ENCODE measurements at places on chromosomes 6 and 20.

DNA sequence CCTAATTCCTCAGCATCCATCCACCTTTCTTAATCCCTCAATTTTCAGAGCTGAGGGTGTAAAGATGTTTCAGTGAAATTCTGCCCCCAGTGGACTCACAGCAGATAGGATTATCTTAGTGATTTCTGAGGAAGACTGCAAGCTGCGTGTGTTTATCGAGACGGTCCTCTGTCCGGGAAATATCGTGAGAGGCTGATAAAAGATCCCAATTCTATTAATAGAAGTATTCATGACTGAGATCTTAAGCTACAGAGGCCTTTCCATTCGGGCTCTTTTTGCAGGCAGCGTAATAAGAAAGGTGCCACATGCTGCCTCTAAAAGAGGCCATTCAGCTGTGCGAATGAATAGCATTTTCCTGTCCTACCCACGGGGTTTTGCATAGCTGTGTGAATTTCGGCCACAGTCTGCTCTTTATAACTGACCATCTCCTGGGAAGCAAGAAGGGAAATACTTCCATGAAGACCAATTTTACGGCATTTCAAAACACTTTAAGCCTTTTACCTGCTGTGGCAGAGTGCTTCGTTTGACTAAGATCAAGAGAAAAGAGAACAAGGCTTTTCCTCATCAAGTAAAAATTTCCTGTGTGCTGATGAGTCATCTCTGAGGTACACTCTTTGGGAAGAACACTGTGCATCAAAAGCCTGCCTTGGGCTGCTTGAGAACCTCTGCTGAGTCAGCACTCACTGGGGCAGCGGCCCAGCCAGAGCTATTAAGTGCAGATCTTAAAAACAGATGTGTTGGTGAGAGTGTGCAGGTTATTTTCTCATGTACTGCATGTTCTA is 208.8 kb downstream of the ARHGAP18 start:
- peak; percentile 13 for DNase-seq

DNA sequence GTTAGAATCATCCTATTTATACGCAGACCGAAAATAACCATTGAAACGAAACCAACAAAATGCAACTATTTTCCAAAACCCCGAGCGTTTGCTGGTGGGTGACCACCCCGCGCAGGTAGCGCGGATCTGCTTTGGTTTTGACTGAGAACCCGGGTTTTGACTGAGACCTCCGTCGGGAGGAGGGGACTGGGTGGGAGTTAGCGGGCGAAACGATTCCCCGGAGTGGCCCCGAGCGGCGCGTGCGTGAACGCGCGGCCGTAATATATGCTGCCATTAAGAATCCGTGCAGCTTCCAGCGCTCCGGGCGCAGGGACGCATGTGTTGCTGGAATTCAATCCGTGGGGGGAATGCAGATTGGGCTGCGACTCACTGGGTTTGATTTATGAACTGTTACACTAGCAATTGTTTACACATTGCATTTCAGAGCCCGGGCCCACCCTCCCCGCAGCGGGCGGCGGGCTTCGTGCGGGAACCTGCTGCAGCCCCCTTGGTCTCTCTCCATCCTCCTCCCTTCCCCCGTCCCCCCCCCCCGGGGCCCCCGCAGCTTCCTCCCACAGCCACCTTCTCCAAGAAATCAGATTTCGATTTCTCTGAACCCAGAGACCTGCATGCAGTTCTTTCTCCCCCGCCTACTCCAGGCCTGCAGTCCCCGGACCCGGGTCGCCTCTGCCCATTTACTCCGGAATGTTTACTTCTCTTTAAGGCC is 9.9 kb downstream of the NRN1 start:
- no peak for DNase-seq

DNA sequence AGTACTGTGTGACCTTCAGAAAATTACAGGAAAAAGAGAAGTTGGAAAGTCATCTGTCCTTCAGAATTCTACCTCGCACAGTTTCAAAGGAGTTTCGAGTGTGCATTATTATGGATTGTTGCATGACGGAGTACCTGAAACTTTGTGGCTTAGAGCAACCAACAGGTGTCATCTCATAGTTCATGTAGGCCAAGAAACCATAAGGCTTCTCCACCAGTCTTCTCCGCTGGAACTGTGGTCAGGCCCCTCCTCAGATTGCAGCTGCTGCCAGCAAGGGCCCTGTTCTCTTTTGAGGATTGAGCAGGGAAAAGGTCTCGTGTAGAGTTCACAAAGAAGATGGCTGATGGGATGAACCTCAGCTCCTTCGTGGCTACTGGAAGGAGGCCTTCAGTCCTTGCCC is 151.2 kb upstream of the THBS2 start:
- DNase-seq = no peak

- no peak for DNase-seq
Observed at GRCh38 chr6:130982941-130983456, 80.0 kb downstream of the EPB41L2 start.

GRCh38 chr20:49624317-49624716 is 56.4 kb upstream of the PTGIS start:
- DNase-seq = no peak

DNA sequence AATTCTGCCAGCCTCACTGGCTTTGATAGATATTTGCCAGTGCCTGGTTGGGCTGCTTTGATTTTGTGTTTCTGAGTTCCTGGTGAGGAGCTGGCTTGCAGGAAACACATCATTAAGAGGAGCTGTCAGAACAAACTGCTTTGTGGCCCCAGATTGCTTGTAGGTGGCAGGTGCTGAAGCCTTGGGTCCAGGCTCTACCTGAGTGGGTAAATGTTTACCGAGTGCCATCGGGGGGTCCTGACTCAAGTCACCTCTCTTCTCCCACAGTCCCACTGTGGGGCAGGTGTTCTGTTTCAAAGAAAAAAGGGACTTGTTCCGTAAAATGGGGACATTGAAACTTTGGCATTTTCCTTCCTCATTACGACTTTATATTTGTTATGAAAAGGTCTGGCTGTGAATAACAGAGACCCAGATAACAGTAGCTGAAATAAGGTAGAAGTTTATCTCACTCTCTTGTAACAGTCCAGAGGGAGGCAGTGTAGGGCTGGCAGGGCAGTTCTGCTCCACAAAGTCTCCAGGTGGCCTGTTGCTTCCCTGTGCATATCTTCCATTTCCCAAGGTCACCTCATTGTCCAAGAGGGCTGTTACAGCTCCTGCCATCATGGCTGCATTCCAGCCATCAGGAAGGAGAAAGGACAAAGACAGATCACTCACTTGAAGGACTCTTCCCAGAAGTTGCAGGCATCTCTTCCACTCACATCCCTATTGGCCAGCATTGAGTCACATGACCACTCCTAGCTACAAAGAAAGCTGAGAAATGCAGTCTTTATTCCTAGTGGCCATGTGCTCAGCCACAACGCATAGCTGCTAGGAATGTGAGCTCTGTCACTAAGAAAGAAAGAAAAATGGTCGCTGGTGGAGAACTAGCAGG is 149.9 kb upstream of the KCNG1 start:
- no peak for DNase-seq

- no peak for DNase-seq
Observed at GRCh38 chr6:144297511-144298100, 12.5 kb downstream of the UTRN start.

DNA sequence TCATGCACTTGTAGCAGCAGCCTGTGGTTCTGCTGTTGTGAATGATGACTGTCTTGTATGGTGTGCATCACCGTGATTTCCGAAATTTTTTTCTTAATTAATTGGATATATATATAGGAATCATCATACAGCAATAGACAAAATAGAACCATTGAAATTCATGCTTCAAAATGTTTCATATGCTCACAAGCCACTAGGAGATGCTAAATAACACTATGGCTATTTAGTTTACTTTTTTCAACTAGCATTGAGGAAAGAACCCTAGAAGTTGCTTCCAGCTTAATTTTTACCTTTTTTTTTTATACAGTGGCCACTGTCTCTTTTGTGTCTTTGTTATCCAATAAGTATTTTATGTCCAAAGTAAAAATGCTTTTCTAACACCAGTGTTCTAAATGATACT is 485.4 kb downstream of the CDKAL1 start:
- DNase-seq = no peak

- DNase-seq = no peak
Observed at GRCh38 chr6:7087491-7087979, 20.2 kb upstream of the RREB1 start.

GRCh38 chr6:151285122-151285521 is 45.4 kb downstream of the AKAP12 start:
- DNase-seq = no peak

- no peak for DNase-seq
Observed at GRCh38 chr6:11718031-11718430, 60.6 kb downstream of the ADTRP start.

DNA sequence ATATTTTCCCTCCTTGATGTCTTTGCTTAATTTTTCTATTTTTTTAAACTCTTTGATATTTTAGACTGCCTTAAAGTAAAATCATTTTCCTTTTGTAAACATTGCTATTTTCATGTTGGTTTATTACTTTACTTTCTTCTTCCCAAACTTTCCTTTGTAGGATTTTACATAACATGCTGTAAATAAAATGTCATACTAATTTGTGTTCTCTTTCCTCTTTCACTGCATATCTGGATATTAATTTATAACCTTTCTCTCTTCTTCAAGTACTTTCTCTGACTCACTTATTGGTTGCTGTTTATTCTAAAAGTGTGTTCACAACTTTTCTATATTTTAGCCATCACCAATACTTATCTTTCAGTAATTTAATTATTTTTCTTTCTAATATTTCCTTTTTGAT is 9.3 kb upstream of the POM121L2 start:
- DNase-seq = no peak

DNA sequence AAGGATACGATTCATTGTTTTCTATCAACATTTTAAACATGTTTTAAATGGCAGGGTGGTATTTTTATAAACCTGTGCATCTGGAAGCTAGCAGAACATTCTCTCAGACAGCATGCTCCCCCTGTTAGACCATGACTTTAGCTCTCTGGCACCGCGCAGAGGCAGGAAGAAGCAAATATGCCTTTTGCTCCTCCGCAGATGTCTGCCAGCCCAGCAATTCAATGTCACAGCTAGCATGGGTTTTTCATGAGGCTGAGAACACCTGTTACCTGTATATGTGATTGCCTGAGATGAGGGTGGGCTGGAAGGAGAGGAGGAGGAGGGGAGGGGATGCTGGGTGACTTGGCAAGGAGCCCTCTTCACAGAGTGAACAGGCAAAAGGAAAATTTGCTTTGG is 6.7 kb downstream of the MTCH1 start:
- DNase-seq = no peak
